Right kidney (tissue), 9 donors: ENCODE measurements at places on chromosomes 12 and 14.

GRCh38 chr12:12048266-12048665, 22.5 kb upstream of the BCL2L14 start:
- no peak for DNase-seq

- DNase-seq: no peak
Observed at GRCh38 chr14:93004699-93005082, 81.7 kb downstream of the CHGA start.

- DNase-seq: no peak
Observed at GRCh38 chr12:100845095-100845494, 50.5 kb downstream of the ANO4 start.

- no peak for DNase-seq
Observed at GRCh38 chr14:103707329-103708263, 7.7 kb downstream of the XRCC3 start.

GRCh38 chr12:57836442-57837375, 9.8 kb downstream of the CTDSP2 start:
- DNase-seq: peak; percentile 54

DNA sequence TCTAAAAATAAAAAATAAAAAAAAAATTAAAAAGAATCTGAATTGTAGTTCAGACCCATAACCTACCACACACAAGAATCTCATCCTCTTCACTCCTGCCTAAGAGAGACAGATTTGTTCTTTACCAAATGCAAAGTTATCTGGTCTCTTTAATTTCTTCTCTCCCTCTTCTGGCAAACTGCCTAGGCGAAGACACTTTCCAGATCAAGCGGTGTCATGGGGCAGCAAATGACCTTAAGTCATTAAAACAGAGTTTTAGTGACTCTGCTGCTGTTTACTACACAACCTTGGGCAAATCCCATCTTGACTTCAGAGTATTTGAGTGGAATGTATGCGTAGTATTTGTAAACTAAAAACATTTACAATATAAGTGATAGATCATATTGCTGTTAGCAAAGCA, 60.9 kb upstream of the NID2 start:
- no peak for DNase-seq

DNA sequence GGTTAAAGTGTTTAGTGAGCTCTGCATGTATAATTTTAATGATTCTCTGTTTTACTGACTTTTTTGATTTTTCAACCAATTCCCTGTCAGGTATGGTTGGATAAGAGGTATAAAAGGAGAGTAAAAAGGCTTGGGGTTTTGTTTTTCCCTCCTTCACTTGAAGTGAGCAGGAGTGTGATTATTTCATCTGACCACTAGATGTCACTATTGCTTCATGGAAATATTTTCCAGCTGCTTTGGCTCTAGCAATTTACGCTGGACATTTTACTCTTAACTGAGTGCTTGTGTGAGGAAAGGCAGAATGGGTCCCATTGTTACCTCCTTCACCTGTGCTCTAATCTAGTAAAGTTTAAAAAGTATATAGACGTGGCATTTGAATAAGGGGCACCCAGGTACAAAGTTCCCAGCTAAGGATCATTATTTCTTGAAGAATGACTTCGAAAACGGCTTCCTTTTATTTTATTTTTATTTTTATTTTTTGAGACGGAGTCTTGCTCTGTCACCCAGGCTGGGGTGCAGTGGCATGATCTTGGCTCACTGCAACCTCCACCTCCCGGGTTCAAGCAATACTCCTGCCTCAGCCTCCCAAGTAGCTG, 66.5 kb downstream of the TBC1D30 start:
- DNase-seq: peak; percentile 21

GRCh38 chr14:60805841-60806430, 71.4 kb downstream of the MNAT1 start:
- no peak for DNase-seq

DNA sequence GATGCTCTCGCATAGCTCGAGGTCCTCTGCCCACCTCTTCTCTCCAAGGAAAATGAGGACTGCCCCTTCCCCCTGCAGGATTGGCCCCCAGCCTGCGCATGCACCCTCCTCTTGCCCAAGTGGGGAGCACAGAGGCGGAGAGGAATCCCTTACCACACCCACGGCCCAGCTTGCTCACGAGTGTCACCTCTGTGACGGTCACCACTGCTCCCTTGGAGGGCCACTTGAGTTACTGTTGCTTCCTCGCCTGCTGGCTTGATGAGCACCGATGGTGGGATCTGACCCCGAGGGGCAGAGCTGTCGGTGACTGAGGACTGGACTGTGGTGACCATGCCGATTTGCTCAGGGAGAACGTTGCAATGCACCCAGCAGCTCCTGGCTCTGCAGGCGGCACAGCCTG, 41.7 kb downstream of the FOXN4 start:
- DNase-seq: no peak

- peak; percentile 55 for DNase-seq
Observed at GRCh38 chr12:121443193-121443870, 43.4 kb downstream of the RNF34 start.

GRCh38 chr12:45994736-45995135, 4.4 kb upstream of the SCAF11 start:
- no peak for DNase-seq

- DNase-seq: no peak
Observed at GRCh38 chr12:67453191-67453590, 184.0 kb downstream of the CAND1 start.

- no peak for DNase-seq
Observed at GRCh38 chr14:71062581-71063303, 155.5 kb downstream of the PCNX1 start.

GRCh38 chr12:47767216-47767724, 5.8 kb upstream of the SLC48A1 start:
- no peak for DNase-seq

DNA sequence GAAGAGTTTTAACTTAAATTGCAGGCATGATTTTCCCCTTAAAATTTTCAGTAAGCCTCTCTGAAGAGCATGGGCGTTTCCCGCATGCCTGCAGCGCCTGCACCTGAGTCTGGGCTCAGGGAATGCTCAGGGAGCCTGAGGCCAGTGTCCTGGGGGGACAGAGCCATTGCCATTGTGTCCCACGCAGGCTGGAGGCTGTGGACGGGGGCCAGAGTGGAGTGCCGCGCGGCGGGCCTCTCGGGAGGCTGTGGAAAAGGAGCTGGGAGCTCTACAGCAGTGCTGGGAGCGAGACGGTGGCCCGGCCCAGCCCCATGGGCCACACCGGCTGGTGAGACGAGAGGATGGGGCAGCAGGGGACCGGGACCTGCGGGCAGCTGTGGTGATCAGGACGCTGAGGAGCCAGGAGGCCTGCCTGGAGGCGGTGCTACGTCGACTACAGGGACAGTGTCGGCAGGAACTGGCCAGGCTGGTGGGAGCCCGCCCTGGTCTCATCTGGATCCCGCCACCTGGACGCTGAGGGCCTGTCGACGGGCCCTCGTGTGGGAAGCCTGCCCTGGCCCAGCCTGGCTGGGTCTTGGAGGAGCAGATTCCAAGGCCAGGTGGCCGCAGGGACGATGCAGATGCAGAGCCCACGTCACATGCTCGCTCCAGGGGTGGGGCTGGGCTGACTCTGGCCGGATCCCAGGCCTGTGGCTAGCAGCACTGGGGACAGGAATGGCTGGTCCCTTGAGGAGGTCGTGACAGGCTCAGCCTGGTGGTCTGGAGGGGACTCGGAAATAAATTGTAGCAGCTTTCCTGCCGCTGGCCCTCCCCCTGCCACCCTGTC, 7.6 kb downstream of the TEDC1 start:
- no peak for DNase-seq

- no peak for DNase-seq
Observed at GRCh38 chr12:66584673-66585072, 94.2 kb downstream of the GRIP1 start.

DNA sequence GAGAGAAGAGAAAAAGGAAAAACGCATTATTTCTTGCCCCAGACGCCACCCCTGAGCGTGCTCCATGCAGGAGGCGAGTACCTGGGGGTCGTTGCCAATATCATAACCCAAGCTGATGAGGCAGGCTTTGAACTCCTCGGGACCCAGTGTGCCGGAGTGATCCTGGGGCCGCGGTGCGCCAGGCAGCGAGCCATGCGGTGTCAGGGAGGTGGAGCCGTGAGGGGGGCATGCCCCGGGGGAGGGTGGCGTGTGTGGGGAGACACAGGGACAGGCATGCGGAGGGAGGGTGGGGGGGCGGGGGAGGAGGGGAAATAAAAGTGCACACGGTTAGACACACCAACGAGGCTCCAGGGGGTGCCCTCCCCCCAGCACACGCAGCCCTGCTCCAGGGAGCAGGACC, 86.0 kb upstream of the ZFP36L1 start:
- DNase-seq: no peak

- DNase-seq: no peak
Observed at GRCh38 chr14:87990682-87991081, 2.3 kb downstream of the GALC start.

GRCh38 chr14:73471582-73472184, 13.3 kb upstream of the NUMB start:
- DNase-seq: no peak

DNA sequence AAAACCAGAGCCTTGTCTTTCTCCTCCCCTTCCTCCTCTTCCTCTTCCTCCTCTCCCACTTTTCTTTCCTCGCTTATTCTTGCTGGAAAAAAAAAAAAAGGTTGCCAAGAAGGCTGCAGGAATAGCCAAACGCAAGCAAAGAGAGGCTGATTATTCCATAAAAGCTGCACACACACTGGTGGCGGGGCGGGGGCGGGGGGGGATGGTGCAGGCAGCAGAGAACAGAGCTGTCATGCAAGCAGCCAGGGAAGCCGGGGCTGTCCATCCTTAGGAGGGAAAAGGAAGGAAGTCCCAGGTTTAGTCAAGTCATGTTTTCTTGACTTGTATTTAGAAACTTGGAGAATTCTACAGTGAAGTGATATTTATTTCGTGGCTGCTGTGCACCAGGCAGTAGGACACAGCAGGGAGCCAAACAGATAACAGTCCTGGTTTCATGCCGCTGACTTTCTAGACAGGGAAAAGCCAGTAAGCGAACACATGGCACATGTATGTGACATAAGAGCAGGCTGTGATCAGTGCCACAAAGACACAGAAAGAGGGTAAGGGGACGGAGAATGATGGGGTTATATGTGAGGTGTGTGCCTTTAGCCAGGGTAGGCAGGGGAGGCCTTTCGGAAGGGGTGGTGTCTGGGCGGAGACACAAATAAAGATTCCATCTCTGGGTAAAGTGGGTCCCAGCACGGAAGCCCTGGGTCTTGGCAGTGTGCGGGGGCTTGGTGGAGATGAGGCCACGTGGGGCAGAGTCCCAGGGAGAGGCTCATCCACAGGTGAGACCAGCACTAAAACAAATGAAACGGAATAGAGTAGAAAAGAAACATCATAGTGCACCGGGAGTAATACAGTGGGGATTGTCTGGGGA, 56.6 kb upstream of the SCN8A start:
- DNase-seq: no peak

- no peak for DNase-seq
Observed at GRCh38 chr12:34606749-34607519, 584.6 kb downstream of the ALG10 start.

GRCh38 chr12:55296469-55296868, at the start of gene OR6C6:
Gene OR6C6 (minus strand): TSS chr12:55296569. CDS start chr12:55295232, 1,337 bp downstream.
- no peak for DNase-seq

- peak; percentile 33 for DNase-seq
Observed at GRCh38 chr14:91244501-91244901, at the start of gene GPR68. Gene GPR68 (minus strand): TSS chr14:91244704. CDS start chr14:91235050, 9,654 bp downstream.

DNA sequence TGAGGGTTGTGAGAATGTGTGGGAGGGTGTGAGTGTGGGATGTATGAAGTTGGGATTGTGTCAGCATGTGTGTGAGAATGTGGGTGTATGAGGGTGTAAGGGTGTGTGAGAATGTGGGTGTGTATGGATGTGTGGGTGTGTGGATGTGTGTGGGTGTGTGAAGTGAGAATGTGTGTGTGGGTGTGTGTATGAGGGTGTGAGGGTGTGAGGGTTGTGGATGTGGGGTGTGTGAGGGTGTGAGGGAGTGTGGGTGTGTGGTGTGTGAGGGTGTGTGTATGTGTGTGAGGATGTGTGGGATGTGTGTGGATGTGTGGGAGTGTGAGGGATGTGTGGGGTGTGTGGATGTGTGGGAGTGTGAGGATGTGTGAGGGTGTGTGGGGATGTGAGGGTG, 37.0 kb downstream of the TMEM121 start:
- DNase-seq: no peak

DNA sequence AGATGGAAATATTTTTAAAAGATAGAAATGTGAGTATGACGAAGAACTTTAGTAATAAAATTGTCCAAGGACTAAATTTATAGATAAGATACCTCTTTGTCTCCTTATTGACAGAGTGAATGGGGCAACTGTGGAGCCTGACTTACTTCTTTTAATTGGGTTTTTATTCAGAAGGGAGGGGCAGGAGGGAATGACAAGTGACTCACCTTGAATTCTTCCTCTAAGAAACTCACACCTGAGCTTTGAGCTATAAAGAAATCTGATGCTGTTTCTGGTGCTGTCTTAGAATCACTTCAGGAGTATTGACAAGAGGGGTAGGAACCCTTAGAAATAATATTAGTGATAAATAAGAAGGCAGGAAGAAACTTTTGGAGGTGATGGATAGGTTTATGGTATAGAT, 951 bp downstream of the NR1H4 start:
- no peak for DNase-seq

DNA sequence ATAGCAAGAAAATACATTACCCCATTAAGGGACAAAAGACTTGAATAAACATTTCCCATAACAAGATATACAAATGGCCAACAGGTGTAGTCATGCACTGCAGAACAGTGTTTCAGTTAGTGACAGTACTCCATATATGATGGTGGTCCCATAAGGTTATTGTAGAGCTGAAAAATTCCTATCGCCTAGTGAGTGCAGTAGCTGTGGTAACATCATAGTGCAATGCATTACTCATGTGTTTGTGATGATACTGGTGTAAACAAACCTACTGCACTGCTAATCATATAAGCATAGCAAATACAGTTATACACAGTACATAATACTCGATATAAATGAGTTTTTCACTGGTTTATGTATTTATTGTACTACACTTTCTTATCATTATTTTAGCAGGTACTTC, 168.7 kb downstream of the C12orf75 start:
- no peak for DNase-seq

DNA sequence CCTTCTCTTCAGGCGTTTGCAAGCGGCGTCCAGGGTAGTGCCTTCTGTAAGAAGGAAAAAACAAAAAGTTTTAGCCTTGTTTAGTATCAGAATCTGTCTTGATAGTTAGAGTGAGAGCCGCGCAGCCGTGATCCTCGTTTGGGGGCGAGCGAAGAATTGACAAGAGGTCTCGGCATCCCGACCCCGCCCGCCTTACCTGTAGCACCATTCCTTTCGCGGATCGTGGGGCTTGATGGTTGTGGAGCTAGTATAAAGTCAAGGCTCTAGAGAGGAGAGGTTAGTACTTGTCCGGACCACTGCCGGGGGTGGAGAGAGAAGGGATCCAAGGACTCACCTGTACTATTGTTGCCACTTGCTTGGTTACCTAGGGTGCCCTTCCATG, 494 bp downstream of the TMTC3 start:
- no peak for DNase-seq

GRCh38 chr12:50200552-50201273, 33.5 kb upstream of the CERS5 start:
- no peak for DNase-seq

- peak; percentile 37 for DNase-seq
Observed at GRCh38 chr12:106841510-106842302, 67.2 kb downstream of the RIC8B start.

GRCh38 chr12:84779169-84779568, 133.4 kb downstream of the SLC6A15 start:
- DNase-seq: no peak
